ENCODE measurements at places on chromosomes 3 and 15. TPM values are rescaled to one million over a fixed set of nuclear protein-coding genes. Genes with fewer than 3 reads are reported as not detected.

SLC28A1 gene
- total RNA-seq: not detected

NRG4 gene
- total RNA-seq: 3.3 TPM

PRTG gene
- total RNA-seq: 29.2 TPM

MKRN2OS gene
- total RNA-seq: not detected

DNA sequence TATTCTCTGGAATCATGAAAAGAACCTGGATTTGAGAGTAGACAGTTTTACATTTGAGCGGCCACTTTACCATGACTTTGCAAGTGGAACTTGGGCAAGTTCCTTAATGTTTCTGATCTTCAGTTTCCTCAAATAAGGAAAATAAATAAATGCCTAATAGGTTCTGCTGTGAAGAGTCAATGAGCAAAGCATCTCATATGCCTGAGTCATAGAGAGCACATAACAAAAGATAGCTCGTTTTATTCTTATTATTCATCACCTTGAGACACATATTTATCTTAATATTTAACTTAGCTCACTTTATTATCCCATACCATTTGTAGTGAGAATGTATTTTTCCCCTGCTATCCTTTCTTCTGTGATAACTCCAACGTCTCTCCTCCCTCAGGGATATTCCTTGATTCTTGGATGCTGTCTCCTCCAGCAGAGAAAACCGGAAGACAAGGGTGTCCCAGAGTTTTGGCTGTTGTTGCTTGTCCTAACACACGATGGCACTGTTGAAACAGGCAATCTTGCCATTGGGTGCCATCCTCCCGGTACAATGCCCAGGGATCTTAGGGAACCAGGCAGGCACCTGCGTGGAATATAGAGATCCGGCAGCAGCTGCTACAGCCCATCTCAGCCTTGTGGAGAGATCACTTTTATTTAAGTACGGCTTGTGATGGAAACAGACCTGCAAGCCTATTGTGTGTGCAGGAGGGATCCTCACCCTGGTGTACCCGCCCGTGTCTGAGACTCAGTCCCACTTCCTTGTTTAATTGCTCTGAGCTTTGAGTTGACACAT lies 33.3 kb upstream of the VPS33B start:
- DNase-seq: peak; percentile 75

- no peak for DNase-seq
Measured at GRCh38 chr3:100893590-100893989, 99.6 kb downstream of the ABI3BP start.

GRCh38 chr3:127566833-127567232 lies 23.7 kb downstream of the TPRA1 start:
- DNase-seq: no peak

DNA sequence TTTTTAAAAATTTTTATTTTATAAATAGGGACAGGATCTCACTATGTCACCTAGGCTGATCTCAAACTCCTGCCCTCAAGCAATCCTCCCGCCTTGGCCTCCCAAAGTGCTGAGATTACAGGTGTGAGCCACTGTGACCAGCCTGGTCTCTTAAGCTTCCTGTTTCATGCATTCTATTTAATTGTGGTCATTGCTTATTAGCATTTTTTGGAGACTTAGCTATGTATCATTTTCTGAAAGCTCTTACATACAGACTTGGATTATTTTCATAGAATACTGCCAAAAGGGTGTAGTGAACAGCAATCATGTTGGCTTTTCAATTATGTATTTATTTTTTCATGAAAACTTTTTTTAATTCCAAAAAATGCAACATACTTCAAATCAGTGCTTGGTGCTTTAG lies 51.5 kb upstream of the DCUN1D1 start:
- DNase-seq: no peak

DNA sequence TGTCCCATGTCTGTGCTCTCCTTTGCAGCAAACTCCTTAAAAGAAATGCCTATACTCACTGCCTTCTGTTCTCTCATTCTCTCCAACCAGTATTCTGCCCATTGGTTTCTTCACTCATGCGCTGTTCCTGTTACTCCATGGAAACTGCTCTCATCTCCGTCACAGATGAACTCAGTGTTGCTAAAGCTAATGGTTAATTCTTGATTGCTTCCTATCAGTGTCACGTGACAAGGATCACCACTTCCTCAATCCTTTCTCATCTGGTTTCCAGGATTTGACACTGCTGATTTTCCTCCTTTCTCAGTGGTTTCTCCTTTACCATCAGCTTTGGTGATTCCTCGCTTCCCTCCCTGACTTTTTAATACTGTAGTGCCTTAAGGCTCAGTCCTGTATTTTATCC lies 2.6 kb downstream of the DPH3 start:
- DNase-seq: no peak

DNA sequence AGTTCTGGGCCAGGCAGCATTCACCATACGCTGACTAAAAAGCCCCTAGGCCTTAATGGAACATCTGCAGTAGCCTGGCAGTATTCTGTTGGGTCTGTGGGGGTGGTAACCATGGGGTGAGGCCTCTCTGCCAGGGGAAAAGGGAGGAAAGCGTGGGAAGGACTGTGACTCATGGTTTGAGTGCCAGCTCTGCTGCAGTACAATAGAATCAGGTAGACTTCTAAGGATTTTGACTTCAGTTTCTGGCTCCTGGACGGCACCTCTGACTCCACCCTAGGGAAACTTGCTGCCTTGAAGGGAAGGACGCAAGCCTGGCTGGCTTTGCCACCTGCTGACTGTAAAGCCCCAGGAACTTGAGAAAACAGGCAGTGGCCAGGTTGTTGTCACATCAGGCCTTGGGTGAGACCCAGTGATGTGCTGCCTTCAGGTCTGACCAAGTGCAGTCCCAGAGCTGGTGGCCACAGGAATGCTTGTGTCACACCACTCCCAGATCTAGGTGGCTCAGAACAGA lies 148.6 kb downstream of the SUCNR1 start:
- DNase-seq: no peak

GRCh38 chr3:15647611-15648167 lies 46.1 kb downstream of the BTD start:
- DNase-seq: no peak

GRCh38 chr3:39479701-39480414 lies 12.4 kb downstream of the MOBP start:
- DNase-seq: no peak
